ENCODE measurements at places on chromosomes 4 and X. TPM values are rescaled to one million over a fixed set of nuclear protein-coding genes. Genes with fewer than 3 reads are reported as not detected.

GRCh38 chr4:40749717-40750460 is at the start of gene NSUN7:
TSS of gene NSUN7 (plus strand) at chr4:40749955. CDS start at chr4:40750694, 739 bp downstream.
- peak; percentile 37 for DNase-seq

DNA sequence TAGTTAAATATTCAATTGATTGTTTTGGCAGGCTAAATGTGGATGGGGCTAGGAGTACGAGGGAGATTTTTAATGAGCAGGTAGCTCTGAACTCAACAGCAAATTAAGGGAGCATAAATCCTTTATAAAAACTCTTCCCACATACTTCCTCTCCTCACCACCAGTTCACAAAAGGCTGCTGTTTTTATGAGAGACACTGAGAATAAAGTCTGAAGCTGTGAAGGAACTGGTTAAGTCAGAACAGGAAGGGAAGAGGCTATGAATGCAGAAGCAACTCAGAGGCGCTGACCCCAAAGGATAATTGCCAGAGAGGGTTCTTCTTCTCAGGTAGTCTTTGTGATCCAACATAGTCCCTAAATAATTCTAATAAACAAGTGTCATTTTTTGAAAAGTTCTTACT is 406.1 kb downstream of the GPM6A start:
- DNase-seq = no peak

- DNase-seq = no peak
These were observed at the start of gene MEPE for GRCh38 chr4:87832669-87833068. TSS of gene MEPE (plus strand) at chr4:87832969. CDS start at chr4:87834715, 1,746 bp downstream.

The CSAG3 gene
- not detected for polyA plus RNA-seq

- peak; percentile 84 for DNase-seq
These were observed 410 bp upstream of the AMER1 start for GRCh38 chrX:64205735-64206501.

The GBA3 gene
- polyA plus RNA-seq = not detected

The GLRA3 gene
- not detected for polyA plus RNA-seq

The BEX1 gene
- not detected for polyA plus RNA-seq

- DNase-seq = no peak
These were observed 95.0 kb upstream of the UBQLN2 start for GRCh38 chrX:56468441-56468840.

DNA sequence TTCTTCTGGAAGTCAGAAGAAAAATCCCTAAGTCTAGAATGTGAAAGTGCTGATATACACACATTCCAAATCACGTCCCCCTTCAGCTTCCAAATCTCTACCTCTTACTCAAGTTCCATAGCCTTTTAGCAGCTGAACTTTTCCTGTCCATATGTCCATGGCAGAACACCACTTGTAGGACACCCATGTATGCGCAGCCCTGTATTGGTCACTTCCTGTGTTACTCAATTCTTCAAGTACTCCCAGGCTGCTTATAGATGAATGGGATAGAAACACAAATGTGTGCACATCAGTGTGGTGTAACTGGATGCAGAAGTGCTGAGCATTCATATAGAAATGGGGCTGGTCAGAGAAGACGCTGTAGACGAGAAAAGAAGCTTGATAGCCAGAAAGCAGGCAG is 18.8 kb downstream of the SRPX2 start:
- DNase-seq = no peak

DNA sequence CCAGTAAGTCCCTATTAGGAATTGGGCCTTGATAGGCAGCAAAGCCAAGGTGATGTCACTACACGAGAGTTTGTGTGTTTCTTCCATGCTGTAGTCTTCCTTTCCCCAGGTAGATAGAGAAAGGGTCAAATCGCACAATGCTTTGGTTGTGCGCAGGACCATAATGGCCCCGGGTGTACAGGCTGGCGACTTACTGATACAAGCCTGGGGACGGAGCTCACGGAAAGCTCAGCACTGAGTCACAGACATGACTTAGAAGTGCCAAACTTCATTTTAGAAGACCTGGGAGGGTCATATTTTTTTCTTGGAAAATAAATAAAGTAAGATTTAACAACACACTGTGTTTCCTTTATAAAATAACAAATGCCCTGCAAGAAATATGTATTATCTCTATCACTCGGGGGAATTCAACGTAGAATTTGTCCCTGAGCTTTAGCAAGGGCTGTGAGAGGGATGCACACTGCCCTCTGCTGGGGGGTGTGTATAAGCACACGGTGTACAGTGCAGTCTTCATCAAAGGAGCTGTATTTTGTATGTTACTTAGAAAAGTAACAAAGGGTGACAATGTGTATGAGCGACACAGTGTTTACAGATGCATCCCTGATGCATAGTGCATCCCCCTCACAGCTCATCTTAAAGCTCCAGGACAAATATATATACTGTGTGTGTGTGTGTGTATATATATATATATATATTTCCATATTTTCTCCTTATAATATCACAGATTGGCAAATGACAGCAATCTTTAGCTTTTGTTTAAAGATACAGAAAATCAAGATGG is 254.5 kb upstream of the VEGFC start:
- DNase-seq = peak; percentile 45

The CT45A5 gene
- polyA plus RNA-seq = not detected

The SASH3 gene
- 179 TPM for polyA plus RNA-seq

The UNC5C gene
- not detected for polyA plus RNA-seq

DNA sequence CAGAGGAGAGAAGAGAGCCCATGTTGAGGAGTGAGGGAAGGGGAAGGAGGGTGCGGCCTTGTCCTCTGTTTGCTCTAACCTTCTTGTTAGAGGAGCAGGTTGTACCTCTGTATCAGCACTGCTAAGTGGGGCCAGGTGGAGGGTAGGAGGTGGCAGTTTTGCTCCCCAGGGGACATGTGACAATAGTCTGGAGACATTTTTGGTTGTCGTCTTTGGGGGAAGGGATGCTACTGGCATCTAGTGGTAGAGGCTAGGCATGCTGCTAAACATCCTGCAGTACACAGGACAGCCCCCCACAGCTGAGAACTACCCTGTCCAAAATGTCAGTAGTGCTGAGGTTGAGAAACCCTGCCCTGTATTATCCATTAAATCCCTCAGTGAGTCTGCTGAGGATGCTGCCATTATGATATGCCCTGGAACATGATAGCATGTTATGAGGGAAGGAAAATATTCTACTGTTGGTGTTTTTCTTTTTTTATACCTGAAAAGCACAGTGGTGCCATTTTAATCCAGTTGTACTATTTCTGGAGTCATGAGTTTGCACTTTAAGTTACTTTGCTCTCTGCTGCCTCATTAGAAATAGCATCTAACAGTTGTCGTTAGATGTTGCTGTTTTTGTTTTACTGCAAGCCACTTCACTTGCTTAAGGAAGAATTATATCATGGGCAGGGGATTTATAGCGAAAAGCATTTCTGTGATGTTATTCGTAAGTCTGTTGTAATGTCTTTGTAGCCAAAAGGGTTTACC is 90.6 kb downstream of the LRP2BP start:
- DNase-seq = no peak

GRCh38 chr4:20570981-20571715 is 129.1 kb upstream of the PACRGL start:
- no peak for DNase-seq

The GLRB gene
- not detected for polyA plus RNA-seq

- DNase-seq = no peak
These were observed 586.0 kb upstream of the AADAT start for GRCh38 chr4:170675568-170676262.

DNA sequence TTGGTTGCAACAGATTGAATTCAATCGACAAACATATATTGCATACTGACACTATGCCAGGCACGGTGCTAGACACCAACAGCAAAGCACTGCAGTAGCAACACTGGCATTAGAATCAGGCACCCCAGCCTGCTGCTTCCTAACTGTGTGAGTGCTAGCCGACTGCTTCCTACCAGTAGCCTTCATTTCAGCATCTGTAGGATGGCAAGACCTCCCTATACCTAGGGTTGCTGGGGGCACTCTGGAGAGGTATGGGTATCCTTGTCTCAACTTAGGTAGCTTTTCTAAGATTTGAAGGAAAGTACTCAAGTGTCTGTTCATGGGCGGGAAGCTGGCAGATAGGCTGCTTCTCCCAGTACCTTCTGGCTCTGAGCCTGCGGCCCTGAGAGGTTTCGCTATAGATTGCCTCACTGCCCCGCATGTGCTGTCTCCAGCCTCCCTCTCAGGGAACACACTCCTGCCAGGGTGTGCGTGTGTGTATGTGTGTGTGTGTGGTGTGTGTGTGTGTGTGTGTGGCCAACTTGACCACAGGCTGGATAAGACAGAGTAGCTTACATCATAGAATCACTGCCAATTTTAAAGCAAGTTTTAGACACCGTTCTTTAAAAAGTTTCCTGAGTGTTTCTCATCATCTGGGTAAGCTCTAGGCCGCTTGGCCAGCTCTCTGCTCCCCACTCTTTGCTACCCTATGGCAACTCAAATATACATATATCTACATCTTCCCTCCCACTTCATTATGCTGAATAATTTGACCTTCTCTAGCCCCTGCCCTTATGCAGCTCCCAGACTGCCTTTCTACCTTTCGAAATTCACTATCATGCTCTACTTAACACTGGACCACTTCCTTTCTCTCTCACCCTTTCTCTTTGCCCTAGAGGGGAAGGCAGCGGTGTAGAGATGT is 97.0 kb upstream of the PJA1 start:
- DNase-seq = no peak

The SCRG1 gene
- 0.07 TPM for polyA plus RNA-seq

The SPARCL1 gene
- polyA plus RNA-seq = not detected

Data from CD14-positive monocyte (primary cell).